NCI-H446 treated with DMSO at 0.1 percent for 48 hours (cell line): ENCODE measurements at places on chromosomes 7 and 10.

- DNase-seq, result no peak
These were observed 189.6 kb downstream of the ADAM12 start for GRCh38 chr10:126198681-126199080.

- DNase-seq, result no peak
These were observed 1038.3 kb downstream of the LRMDA start for GRCh38 chr10:76469675-76470074.

- DNase-seq, result no peak
These were observed 59.4 kb upstream of the MXI1 start for GRCh38 chr10:110147961-110148360.

- no peak for DNase-seq
These were observed 8.8 kb downstream of the TDRD1 start for GRCh38 chr10:114188001-114188400.

DNA sequence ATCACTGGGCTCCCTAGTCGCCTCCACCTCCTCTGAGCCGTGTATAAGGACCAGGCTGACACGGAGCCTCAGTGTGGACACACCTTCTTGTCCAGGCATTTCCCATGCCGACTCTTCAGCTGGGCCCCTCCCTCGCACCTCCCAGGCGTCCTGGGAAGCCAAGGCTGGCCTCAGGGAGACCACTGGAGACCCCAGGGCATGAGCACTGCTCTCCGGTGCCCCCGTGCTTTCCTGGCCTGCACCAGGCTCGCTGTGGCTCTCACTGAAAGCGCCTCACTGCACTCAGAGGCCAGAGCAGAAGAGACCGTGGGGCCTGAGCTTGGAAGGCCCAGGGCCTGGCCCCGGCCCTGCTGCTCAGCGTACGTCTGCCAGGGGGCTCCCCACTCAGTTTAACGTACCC, 31.4 kb downstream of the LRRC27 start:
- DNase-seq, result no peak
